ENCODE measurements at places on chromosomes 4 and X. TPM values are rescaled to one million over a fixed set of nuclear protein-coding genes. Genes with fewer than 3 reads are reported as not detected.

EGF gene
- 20.4 TPM for total RNA-seq

RNF128 gene
- total RNA-seq = 0.17 TPM

GRCh38 chr4:136412708-136413107 is 1119.6 kb downstream of the PCDH18 start:
- H3K36me3 ChIP-seq = no peaks in the 10 kb centered on the region
- H3K4me1 ChIP-seq = no peaks in the 10 kb centered on the region
- H3K4me3 ChIP-seq = no peak overlapping the region
- H3K27ac ChIP-seq = no peak overlapping the region
- DNase-seq = no peak

TMPRSS11F gene
- total RNA-seq = not detected

MUC7 gene
- not detected for total RNA-seq
